IMR-90 (cell line): ENCODE measurements at places on chromosomes 4 and X. TPM values are rescaled to one million over a fixed set of nuclear protein-coding genes. Genes with fewer than 3 reads are reported as not detected.

DNA sequence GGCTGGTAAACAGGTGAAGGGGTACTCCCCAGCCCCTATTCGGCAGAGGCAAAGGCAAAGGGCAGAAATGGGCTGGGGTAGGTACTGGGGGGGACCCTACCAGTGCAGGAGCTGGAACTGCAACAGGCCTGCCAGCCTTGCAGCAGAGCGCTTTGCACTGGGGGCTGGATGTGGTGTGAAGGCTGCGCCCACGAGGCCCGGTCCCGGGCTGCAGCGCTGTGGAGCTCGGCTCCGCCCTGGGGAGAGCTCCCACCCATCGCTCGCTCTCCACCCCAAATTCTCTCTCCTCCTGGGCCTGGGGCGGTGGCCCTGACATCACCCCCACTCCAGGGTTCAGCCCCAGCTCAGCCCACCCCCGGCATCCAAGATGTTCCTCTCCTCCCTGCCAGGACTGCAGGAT is 24.2 kb downstream of the IQSEC2 start:
- no peak for DNase-seq

GRCh38 chr4:27059446-27059845 is 198.8 kb downstream of the STIM2 start:
- no peak for DNase-seq

- no peak for DNase-seq
Observed at GRCh38 chrX:129058405-129058804, 464.9 kb downstream of the SMARCA1 start.

DNA sequence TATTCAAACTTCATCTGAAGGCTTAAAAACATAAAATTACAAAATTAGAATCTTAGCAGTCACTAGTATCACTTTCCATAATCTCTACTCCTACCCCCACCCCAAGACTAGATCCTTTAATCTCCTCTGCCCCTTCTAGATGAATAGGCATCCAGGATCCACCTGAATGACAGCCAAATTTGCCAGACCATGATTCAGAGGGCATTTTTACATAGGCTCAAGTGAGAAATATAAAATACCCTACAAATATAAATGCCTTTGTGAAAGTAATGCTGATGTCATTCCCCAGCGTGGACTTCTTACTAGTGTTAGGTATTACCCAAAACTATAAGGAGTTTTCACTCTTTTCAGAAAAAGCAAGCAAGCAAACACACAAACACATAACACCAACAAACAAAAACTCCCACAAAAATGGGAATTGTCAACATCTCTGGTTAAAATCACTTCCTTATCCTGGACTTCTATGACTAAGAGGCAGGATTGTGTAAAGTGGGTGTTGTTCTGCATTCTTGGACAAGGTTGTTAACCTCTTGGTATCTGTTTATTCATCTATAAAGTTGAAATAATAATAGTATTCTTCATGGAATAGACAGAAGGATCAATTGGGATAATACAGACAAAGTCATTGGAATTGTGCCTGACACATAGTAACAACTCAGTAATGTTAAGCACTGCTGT is 51.3 kb upstream of the TMPRSS11F start:
- DNase-seq = no peak

- DNase-seq = no peak
Observed at GRCh38 chrX:799808-800207, 169.2 kb downstream of the SHOX start.

ASB9 gene
- 0.15 TPM in 1 of 2 replicates, not detected in the other for polyA plus RNA-seq
